IMR-90 (cell line): ENCODE measurements at places on chromosomes 3 and 15.

- DNase-seq: no peak
Observed at GRCh38 chr3:107670986-107671385, 148.2 kb downstream of the BBX start.

- no peak for DNase-seq
Observed at GRCh38 chr15:34799149-34800101, 4.1 kb upstream of the ACTC1 start.

DNA sequence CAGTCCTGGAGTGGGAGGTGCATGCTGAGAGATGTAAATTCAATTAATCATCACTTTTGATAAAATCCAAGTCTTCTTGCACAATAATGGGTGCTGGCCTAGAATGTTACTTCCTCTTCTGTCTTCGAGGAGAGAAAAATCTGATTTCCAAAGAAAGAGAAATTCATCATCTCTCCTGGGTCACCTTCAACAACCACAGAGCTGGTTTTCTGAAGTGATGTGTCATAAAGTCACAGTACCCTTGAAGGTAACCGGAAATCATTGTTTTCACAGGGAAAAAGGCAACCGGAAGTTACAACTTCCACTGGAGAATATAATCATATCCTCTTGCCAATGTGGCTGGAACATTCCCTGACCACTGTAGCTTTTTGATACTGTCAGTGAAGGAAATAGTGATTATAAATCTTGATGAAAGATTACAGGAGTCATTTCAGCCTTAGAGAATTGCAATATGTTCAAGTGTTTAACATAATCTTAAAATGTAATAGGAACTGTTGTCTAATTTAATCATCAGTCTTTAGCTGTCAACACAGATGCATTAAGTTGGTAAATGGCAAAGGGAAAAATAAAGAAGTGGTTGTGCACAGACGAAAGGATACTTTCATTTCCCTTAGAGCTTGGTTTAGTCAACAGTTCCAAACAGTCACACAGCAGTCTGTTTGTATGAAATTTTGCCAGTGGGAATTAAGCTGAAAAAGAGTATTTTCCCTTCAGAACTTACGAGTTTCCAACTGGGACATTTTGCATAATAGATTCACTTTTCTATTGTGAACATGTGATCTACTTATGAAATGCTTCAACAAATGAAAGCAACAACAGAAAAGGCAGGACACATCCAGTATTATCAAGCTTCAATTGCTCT is 106.5 kb upstream of the SLC4A7 start:
- peak; percentile 32 for DNase-seq

GRCh38 chr3:23219117-23219516 is 16.0 kb downstream of the UBE2E2 start:
- no peak for DNase-seq

DNA sequence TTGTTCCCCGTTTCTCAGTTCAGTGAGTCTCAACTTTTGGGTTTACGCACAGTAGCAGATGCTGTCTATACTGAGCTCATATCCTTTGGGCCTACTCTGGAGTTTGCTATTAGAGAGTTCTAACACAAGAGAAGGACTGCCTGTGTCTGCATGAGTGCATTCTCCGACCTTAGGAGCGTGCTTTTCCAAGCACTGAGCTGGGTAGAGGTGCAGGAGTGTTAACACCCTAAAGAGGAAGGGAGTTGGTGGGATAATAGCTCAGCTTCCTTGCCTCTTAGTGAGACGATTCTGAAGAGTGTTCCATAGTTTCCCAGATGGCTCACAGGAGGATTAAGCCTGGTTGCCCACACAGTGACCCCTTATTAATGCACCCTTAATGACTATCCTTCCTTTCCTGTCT is 6.9 kb upstream of the OXSR1 start:
- no peak for DNase-seq

DNA sequence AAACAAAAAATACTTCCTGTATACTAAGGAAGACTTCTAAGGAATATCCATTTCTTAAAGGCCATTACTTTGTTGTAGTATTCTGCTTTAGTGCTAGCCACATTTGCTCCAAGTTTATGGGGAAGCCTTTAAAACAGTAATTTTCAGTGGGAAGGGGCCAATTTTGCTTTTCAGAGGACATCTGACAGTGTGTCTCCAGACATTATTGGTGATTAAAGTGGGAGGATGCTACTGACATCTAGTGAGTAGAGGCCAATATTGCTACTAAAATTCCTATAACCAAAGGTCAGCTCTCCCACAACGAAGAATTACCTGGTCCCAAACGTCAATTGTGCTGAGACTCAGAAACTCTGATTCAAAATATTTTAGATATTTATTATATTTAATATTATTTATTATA is 24.8 kb downstream of the SLC28A2 start:
- peak; percentile 21 for DNase-seq

GRCh38 chr3:41188306-41188705 is 11.0 kb upstream of the CTNNB1 start:
- no peak for DNase-seq
